H4 (cell line): ENCODE measurements at places on chromosomes 7 and 10. TPM values are rescaled to one million over a fixed set of nuclear protein-coding genes. Genes with fewer than 3 reads are reported as not detected.

Gene CUBN
- total RNA-seq, result 0.06 and 0.14 TPM in 2 replicates

Gene OR6B1
- total RNA-seq, result not detected in 2 replicates

Gene ARHGEF35
- 0.43 and 0.93 TPM in 2 replicates for total RNA-seq

Gene GNA12
- 14.4 and 24.4 TPM in 2 replicates for total RNA-seq

Gene METTL27
- 0.48 and 3.3 TPM in 2 replicates for total RNA-seq

Gene CFTR
- total RNA-seq, result 0.29 TPM in 1 of 2 replicates, not detected in the other

Gene STK17A
- 161 and 166 TPM in 2 replicates for total RNA-seq

Gene VTI1A
- 21.2 and 27.0 TPM in 2 replicates for total RNA-seq

Gene NXPH1
- total RNA-seq, result 0.70 TPM in 1 of 2 replicates, not detected in the other

Gene UCN3
- total RNA-seq, result not detected in 2 replicates

Gene ADAM12
- total RNA-seq, result 1.3 and 2.0 TPM in 2 replicates

Gene SEMA3E
- total RNA-seq, result 8.0 and 9.4 TPM in 2 replicates

Gene PTPRN2
- total RNA-seq, result 0.97 TPM in 2 replicates

Gene SEC61G
- total RNA-seq, result 1,536 and 1,603 TPM in 2 replicates

Gene PRKAR2B
- total RNA-seq, result 9.5 and 13.1 TPM in 2 replicates

Gene MAGI2
- 1.1 and 1.8 TPM in 2 replicates for total RNA-seq

Gene SNCG
- total RNA-seq, result 1.7 and 2.2 TPM in 2 replicates

Gene NDUFB2
- 605 and 629 TPM in 2 replicates for total RNA-seq

Gene EIF5AL1
- total RNA-seq, result 0.68 and 0.81 TPM in 2 replicates

Gene ADAM22
- 9.1 and 15.0 TPM in 2 replicates for total RNA-seq

Gene IFRD1
- total RNA-seq, result 100 and 107 TPM in 2 replicates

Gene KLF14
- total RNA-seq, result 0.64 TPM in 1 of 2 replicates, not detected in the other

Gene PDK4
- 0.45 and 1.0 TPM in 2 replicates for total RNA-seq

Gene SFRP4
- total RNA-seq, result 8.3 and 10.3 TPM in 2 replicates
